ENCODE measurements at places on chromosomes 12 and 14.

DNA sequence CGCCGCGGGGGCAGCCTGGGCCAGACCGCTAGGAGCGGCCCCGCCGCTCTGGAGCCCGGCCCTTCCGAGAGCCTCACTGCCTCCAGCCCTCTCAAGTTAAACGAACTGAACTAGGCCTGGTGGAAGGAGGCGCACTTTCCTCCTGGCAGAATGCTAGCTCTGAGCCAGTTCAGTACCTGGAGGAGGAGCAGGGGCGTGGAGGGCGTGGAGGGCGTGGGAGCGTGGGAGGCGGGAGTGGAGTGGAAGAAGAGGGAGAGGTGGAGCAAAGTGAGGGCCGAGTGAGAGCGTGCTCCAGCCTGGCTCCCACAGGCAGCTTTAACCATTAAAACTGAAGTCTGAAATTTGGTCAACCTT lies 5.3 kb downstream of the LTB4R start:
- DNase-seq: no peak

GRCh38 chr12:62640910-62641448 lies 174.4 kb downstream of the MON2 start:
- peak; percentile 14 for DNase-seq

DNA sequence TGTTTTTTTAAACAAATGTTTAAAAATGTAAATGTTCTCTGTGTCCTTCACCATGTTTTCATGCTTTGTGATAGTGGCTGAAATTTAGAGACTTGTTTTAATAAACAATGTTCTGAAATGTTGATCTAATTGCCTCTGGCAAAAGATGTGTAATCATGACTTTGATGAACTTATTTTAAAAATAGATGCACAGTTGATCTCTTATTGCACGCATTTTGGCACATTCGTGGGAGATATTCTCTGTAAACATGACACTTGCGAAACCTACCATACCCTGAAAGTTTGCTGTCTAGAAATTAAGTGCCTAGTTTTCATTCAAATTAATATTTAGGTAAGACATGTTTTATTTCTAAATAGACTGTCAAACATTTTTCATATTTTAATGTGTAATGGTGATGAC lies 119.7 kb upstream of the DNM1L start:
- DNase-seq: no peak

GRCh38 chr14:96949594-96949993 lies 152.4 kb downstream of the VRK1 start:
- DNase-seq: no peak

GRCh38 chr14:98219638-98220037 lies 1052.4 kb downstream of the BCL11B start:
- DNase-seq: no peak

DNA sequence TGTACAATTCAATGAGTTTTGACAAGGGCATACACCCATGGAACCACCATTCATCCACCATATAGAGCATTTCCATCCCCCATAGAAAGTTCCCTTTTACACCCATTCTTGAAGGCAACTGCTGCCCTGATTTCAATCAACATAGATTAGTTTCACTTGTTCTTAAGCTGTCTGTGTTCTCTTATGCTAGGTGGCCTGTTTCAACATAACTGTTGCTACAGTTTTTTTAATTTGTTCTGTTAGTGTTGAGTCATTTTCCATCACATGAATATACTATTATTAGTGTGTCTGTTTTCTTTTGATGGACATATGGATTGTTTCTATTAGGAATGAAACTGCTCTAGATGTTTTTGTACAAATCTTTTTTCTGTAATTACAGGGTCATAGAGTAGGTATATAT lies 123.4 kb downstream of the PTPRQ start:
- peak; percentile 12 for DNase-seq

- no peak for DNase-seq
These were observed 308.0 kb downstream of the SLC6A15 start for GRCh38 chr12:84604551-84604950.

GRCh38 chr12:122961531-122962329 lies 4.5 kb downstream of the ABCB9 start:
- no peak for DNase-seq

- DNase-seq: no peak
These were observed 96.5 kb downstream of the FOXN3 start for GRCh38 chr14:89320381-89321000.

DNA sequence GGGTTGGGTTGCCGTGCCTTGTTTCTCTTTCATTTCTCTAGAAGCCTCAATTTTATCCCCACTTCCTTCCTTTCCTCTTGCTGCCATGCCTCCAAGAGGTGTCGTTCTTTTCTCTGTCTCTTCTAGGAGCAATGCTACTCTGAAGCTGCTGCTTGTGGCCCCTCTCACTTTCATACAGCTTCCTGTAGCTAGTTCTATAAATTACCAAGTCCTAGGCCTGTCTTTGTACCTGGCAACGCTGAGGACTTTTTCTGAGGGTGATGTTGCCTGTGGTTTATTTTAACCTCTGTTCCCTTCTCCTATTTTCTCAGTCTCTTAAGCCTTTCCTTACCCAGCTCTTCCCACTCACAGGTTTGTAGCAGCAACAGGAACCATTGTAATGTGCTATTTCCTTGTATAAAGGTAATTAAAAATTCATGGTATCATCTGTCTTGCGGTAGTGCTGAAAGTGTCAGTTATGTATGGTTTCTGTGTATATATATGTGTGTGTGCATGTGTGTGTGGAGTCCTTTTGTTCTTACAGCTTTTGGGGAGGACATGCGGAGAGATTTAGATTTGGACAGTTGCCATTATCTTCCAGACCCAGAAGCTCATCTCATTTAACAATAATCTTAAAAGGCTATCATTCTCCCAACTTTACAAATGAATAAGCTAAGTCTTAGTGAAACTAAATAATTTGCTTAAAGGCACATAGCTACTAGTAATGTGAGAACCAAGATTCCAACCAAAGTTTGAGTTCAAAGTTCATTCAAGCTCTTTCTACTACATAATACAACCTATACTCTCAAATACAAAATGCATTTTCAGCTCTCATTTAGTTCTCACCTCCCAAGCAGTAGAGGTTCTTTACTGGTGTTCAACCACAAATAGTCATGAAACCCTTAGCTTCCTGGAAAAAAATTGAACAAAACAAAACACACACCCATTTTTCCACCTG lies 43.8 kb downstream of the DDHD1 start:
- DNase-seq: peak; percentile 63

DNA sequence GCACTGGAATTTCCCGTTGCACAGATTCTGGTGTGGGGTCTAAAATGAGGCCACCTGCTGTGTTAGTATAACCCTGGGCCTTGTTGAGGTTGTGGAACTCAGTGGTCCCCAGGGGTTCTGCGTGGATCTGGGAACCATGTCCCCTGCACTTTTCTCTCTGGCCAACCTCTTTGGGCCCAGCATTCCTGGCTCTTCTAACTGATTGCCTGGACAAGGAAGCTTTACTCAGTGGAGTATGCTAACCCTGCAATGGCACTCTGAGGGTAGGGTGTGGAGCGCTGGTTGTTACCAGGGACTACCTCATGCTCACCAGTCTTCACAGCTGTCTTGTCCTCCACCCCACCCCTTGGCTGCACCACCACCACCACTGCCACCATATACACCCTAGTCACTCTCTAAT lies 39.2 kb downstream of the CPM start:
- no peak for DNase-seq

- no peak for DNase-seq
These were observed 138.5 kb upstream of the NOS1 start for GRCh38 chr12:117499759-117500485.

- no peak for DNase-seq
These were observed 56.4 kb downstream of the IFT81 start for GRCh38 chr12:110180591-110181005.

GRCh38 chr14:68389943-68390342 lies 402.9 kb downstream of the ZFP36L1 start:
- no peak for DNase-seq

DNA sequence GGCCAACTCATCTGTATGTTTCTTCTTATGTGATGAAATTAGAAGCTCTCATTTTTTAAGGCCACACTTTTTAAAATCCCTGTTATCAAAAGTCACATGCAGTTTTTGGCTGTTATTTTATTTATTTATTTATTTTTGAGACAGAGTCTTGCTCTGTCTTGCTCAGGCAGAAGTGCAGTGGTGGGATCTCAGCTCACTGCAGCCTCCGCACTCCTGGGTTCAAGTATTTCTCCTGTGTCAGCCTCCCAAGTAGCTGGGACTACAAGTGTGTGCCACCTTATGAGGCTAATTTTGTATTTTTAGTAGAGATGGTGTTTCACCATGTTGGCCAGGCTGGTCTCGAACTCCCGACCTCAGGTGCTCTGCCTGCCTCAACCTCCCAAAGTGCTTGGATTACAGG lies 1434.5 kb downstream of the LRFN5 start:
- no peak for DNase-seq

- no peak for DNase-seq
These were observed 225.8 kb downstream of the C12orf42 start for GRCh38 chr12:103269946-103270345.

GRCh38 chr14:99164712-99165111 lies 107.3 kb downstream of the BCL11B start:
- DNase-seq: no peak

- DNase-seq: no peak
These were observed 583.9 kb downstream of the ALG10 start for GRCh38 chr12:34605955-34606748.

- no peak for DNase-seq
These were observed 138.6 kb upstream of the LGR5 start for GRCh38 chr12:71300772-71301675.

DNA sequence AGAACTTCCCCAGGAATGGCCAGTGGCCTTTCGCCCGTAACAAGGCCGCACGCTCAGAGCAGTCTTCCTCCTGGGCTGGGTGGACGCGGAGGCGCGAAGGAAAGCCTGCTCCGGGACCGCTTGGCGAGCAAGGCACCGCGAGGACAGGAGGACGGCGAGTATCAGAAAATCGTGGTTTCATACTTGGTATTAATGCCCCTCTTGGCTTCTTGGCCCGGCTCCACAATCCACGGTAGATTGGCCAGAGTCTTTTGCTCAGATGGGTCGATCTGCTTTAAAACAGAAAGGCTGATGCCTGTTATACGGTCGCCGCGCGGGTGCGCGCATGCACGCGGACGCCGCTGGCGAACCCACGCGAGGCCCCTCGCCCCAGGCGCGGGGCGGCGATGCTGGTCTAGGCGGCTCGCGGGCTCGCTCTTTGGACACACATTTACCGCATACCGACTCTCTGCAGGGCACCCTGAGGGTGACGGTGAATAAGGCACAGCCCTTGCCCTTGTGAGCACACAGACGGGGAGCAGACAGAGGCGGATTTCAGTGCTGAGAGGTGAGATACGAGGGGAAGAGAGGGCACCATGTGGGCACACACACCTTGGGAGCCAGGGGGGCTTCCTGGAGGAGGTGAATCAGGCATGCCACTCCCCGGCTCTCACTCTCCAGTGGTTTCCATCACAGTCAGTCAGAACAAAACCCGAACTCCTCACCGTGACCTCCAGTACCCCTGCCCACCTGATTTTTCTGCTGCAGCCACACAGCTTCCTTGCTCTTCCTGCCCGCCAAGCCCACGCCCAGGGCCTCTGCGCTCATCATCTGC lies 100.7 kb downstream of the APAF1 start:
- peak; percentile 26 for DNase-seq

DNA sequence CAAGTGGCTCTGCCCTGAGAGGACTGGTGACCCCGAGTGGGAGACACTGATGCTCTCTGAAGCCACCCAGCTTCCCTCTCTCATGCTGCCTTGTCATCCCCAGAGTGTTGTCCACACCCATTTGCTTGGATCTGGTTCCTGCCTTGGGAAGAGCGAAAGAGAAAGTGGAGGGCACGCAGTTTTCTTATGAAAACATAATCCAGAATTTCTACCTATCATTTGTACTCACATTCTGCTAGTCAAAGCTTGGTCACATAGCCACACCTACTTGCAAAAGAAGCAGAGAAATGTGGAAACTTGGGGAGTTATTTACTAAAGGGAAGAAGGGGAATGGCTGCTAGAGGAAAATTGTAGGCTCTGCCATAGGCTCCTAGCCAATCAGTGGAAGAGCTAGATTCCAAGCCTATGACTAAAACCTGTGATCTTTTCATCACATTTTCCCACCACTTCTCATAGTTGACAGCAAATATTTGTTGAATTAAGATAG lies 326.3 kb downstream of the ZFP36L1 start:
- DNase-seq: no peak

GRCh38 chr12:52437508-52437907 lies 3.3 kb upstream of the KRT75 start:
- no peak for DNase-seq

DNA sequence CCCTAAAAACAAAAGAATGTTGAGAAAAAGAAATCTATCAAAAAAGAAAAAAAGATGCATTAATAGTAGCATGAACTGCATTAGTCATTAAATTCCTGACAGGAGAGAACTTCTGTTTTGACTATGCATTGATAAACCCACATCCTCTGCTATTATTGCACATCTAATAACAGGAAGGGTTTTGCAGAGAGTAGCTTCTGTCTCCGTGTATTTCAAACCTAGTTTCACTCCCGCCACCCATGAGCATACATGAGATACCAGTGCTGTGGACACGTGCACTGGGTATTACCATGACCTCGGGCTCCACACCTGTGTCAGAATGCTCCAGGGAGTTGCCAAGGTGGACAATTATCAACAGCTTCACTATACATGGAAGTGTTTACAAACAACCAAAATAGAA lies 449.1 kb upstream of the SOX5 start:
- DNase-seq: no peak

- peak; percentile 5 for DNase-seq
These were observed 9.1 kb upstream of the GLT1D1 start for GRCh38 chr12:128844031-128844635.

DNA sequence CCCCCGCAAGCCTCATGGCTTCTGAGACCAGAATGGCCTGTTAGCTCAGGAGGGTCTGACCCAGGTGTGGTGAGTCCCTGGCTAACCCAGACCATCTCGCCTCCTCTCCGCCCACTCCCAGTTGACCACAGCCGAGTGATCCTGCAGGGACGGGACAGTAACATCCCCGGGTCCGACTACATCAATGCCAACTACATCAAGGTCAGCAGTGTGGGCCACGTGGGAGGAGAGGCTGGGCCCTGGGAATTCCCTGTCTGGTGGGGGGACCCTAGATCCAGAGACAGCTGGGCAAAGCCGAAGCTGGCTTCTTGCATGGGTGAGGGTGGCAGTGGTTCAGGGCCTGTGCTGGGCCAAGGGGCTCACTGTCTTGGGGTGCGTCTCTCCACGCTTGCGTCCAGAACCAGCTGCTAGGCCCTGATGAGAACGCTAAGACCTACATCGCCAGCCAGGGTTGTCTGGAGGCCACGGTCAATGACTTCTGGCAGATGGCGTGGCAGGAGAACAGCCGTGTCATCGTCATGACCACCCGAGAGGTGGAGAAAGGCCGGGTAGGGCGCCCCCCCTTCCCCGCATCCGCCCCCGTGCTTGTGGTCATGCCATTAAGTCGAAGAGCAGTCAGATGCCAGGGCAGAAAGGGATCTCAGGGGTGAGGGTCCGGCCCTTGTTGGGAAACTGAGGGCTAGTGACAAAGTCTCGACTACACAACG lies 5.0 kb downstream of the PTPN6 start:
- no peak for DNase-seq

DNA sequence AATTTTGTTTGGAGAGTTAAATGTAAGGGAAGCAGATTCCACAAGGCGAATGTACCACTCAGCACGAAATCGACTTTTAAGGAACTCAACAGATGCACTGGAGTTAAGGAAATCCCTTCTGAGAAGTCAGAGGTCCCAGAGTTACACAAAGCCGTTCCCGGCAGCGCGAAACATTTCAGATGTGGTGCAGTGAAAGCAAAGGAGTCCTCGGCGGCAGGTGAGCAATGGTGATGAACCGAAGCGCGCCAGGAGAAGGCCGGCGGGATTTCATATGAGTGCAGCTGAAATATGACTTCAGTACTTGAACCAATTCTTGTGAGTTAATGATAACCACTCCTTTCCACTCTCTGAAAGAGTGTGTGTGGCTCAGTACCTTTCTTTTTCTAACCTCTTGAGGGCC lies 183.2 kb downstream of the GRIP1 start:
- no peak for DNase-seq

- no peak for DNase-seq
These were observed 59.9 kb downstream of the IRF2BPL start for GRCh38 chr14:76968621-76969063.
